ENCODE measurements at places on chromosomes 1 and 21.

DNA sequence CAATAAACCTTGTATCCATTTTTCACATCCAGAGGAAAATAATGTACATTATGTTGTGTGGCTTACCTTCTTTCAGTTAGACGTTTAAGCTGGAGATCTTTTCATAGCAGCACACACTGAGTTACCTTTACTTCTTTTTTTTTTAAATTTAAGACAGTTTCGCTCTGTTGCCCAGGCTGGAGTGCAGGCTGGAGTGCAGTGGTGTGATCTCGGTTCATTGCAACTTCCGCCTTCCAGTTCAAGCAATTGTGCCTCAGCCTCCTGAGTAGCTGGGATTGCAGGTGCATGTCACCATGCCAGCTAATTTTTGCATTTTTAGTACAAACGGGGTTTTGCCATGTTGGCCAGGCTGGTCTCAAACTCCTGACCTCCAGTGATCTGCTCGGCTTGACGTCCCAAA is 7.4 kb upstream of the CAMTA1 start:
- DNase-seq = no peak

DNA sequence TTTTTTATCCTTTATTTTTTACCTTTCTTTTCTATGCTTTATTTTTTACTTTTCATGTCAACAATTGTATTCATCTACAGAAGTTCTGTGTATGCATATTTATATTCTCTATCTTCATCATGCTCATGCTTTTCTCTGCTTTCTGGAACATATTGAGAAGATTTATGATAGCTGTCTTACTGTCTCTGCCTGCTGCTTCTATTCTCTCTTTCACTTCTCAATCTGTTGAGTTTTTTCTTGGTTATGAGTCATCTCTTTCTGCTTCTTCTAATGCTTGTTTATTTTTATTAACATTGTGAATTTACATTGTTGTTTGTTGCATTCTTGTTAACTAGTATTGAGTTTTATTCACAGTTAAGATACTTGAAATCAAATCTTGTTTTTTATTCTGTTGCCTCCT is 22.6 kb downstream of the F5 start:
- no peak for DNase-seq

DNA sequence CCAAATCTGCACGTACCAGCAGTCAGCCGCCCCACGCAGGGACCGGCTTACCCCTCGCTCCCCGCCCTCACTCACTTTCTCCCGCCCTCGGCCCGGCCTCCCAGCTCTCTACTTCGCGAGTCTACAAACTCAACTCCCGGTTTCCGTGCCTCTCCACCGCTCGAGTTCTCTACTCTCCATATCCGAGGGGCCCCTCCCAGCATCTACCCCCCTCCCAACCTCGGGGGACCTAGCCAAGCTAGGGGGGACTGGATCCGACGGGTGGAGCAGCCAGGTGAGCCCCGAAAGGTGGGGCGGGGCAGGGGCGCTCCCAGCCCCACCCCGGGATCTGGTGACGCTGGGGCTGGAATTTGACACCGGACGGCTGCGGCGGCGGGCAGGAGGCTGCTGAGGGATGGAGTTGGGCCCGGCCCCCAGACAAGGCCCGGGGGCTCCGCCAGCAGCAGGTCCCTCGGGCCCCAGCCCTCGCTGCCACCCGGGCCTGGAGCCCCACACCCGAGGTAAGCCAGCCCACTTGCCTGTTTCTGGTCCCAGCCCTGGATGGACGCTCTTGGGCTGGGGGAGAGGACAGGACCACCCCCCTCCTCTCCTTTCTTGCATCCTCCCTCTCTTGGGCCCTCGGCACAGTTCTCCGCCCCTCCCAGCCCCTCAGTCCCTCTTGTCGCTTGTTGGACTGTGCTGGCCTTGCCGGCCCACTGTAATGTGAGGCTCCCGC is at the start of gene ARTN:
Gene ARTN (plus strand): TSS at position 416 of the 715 bp plus-strand sequence. CDS start 1,856 bp downstream, outside the sequence.
- DNase-seq = no peak

DNA sequence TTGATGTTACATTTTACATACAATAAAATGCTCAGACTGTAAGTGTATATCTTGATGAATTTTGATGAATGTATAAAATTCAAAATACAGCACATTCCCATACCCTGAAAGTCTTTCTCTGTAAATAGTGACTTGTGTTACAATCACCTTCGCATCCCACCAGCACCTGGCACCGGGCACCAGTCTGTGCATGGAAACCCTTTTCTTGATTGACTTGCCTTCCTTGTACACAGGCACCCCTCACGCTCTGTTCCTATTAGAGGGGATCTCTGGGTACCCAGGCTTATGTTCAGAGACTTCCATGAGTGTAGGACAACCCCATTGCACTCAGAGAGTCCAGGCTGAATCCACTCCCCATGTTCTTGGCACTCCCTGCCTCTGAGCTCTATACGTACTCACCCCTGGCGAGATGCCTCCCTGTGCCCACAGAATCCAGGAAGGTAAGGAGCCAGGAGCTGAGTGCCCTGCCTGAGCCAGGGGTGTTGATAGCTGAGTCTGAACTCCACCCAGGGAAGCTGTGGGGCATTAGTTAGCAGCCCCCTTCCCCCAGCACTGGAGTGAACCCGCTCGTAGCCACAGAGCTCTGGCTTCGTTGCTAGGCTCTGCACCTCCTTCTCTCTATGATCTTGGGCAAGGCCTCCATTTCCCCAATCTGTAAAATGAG is 22.5 kb upstream of the PKP1 start:
- DNase-seq = peak; percentile 11

DNA sequence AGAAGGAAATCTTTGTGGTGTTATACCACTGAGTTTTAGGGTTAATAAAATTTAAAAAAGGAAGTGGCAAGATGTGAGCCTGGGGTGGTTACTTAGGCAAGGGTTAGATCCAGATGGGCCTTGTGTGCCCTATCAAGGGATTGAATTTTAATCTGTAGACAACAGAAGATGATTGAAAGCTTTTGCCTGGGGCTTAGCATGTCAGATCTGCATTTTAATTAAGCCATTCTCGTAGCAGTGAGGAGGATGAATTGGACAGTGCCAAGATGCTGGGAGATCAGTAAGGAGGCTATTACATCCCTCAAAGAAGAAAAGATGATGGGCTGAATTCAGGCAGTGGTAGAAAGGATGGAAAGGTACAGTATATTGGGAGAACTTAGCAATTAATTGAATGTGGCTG is 42.3 kb downstream of the HMGB4 start:
- DNase-seq = no peak

- DNase-seq = no peak
Observed at GRCh38 chr21:38622081-38622826, 124.0 kb upstream of the ERG start.

- DNase-seq = no peak
Observed at GRCh38 chr1:95325349-95325748, 91.3 kb downstream of the RWDD3 start.

- DNase-seq = peak; percentile 93
Observed at GRCh38 chr1:234727018-234727940, 117.3 kb upstream of the IRF2BP2 start.

DNA sequence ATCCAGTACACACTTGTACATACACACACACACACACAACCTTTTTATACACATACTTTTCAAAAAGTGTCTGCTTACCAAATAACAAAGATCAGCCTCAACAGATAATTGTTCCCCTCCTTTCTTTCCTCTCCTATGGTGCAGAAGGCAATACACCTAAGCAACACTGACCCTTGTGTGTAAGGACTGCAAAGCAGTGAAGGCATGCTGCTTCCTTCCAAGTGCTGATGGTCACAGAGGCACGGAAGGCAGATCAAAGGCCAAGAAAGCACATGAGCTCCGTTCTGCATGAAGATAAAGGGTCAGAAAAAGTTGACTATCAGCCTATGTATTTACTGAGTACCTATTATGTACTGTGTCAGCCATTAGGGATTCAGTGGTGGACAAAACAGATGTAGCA is 168.8 kb downstream of the TNR start:
- DNase-seq = no peak

GRCh38 chr1:189656628-189657530 is 820.8 kb downstream of the BRINP3 start:
- no peak for DNase-seq

- DNase-seq = no peak
Observed at GRCh38 chr21:32282992-32283391, 4.1 kb upstream of the MIS18A start.

- DNase-seq = no peak
Observed at GRCh38 chr1:85343612-85344255, 67.3 kb upstream of the BCL10 start.

DNA sequence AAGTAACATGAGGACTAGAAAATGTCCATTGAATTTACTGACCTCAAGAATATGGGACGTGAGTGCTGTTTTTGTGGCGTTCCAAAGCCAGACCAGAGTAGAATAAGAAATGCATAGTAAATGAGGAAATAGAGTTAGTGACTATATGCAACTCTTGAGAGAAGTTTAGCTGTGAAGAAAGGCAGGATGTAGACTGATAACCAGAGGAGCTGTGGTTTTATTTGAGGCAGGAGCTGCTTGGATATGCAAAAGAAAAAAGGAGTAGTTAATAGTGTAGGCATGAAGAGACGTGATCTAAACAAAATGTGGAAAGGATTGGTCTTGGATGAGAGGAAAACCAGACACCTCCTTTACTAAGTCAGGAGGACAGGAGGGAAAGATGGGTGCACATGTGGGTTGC is 28.2 kb downstream of the DNAH14 start:
- DNase-seq = no peak

GRCh38 chr1:9314111-9314510 is 21.4 kb downstream of the SPSB1 start:
- DNase-seq = no peak

DNA sequence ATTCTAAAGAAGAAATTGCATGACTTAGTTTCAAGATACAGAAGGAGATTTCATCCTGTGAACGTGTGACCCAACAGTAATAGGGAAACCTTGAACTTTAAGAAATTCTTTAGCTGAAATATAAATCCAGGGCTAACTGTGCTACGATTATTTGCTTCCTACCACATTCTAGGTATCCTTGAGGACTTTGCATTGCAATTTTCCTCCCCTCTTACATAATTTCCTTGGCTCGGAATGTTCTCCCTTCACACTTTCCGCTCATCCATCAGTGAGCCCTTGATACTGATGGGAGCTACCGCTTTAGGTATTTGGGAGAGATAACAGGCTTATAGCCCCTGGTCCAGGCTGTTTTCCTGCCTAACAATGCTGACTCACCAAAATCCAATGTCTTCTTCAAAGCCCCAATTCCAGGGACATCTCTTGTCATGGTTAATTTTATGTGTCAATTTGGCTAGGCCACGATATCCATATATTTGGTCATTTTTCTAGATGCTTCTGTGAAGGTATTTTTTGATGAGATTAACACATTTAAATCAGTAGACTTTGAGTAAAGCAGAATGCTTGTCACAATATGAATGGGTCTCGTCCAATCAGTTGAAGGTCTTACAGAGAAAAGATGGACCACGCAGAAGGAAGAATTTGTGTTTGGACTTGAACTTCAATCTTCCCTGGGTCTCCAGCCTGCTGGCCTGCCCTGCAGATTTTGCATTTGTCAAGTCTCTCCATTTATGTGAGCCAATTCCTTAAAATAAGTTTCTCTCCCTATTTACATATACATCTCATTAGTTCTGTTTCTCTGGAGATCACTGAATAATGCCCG is 121.2 kb downstream of the PTPN14 start:
- DNase-seq = no peak

DNA sequence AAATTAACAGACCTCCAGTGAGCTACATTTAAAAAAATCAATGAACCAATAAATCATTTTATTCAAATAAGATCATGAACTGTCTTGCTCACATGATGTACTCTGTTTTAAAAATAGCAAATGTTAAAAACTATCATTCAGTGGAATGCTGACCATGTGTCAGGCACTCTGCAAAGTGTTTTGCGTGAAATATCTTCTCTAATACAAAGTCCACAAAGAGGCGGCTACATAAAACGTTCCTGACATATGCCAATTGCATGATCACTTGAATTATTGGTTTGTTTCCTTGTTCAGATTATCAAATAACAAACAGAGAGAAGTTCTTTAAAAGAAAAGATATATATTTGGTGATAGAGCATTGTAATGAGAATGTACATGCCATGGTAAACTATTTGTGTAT is 10.7 kb downstream of the FMO2 start:
- no peak for DNase-seq

DNA sequence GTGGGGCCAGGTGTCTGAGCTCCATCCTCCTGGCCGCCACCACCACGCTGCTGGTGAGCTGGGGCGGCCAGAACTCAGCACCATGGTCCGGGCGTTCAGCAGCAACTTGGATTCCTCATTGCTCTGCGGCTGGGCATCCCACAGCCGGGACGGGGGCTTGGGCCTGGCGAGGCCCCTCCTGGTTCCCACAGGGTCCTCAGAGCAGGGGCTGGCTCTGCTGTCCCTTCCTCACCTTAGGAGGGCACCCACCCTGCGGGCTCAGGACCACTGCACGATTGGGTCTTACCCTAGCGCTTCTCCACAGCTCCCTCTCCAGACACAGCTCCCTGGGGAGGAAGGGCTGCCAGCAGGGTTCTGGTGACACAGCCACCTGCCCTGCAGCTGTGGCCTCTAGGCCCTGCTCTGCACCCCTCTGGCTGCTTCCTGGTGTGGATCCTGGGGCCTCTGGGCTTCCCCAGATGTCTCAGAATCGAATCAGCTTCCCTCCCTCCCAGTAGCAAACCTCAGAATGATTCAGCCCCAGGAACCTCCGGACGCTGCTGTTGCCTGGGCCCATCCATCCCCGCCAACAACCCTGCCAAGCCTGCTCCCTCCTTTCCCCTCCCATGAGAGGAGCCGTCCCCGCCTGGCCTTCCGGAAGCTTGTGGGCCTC is 25.0 kb downstream of the CRYAA start:
- peak; percentile 6 for DNase-seq

- DNase-seq = no peak
Observed at GRCh38 chr1:168920456-168921094, 185.9 kb upstream of the ATP1B1 start.

GRCh38 chr1:116852910-116853309 is 56.8 kb upstream of the PTGFRN start:
- no peak for DNase-seq

GRCh38 chr1:201088901-201089525 is 23.2 kb downstream of the CACNA1S start:
- DNase-seq = peak; percentile 86

- peak; percentile 77 for DNase-seq
Observed at GRCh38 chr1:235503403-235504121, 690 bp downstream of the B3GALNT2 start.

- DNase-seq = peak; percentile 54
Observed at GRCh38 chr1:17585266-17585987, 45.9 kb downstream of the ARHGEF10L start.

GRCh38 chr21:44840771-44841170 is 22.9 kb upstream of the SUMO3 start:
- DNase-seq = no peak

DNA sequence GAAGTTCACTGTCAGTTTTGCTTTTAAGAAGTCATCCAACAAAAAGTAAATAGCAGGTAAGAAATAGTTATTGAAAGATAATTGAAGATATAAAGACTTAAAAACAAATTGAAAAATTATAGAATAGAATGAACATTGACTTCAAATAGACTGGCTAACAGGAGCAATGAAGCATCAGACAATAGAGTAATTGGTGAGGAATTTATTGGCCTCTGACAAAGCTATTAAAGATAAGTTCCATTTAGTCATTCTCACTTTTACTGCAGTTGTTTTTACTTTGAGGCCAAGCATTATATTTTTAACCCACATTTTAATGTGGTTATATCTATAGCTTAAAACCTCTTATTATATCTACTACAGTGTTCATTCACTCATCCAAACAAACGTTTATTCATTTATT is 228.8 kb upstream of the ADGRL2 start:
- DNase-seq = no peak
